A375 (cell line): ENCODE measurements at places on chromosomes 6 and 20. TPM values are rescaled to one million over a fixed set of nuclear protein-coding genes. Genes with fewer than 3 reads are reported as not detected.

Gene PREX1
- total RNA-seq, result 33.1 and 33.9 TPM in 2 replicates

Gene ADAM33
- total RNA-seq, result not detected in 2 replicates

Gene PHACTR1
- 0.23 and 0.61 TPM in 2 replicates for total RNA-seq

Gene ARMC12
- total RNA-seq, result 0.34 and 1.2 TPM in 2 replicates

Gene PRR18
- not detected in 2 replicates for total RNA-seq

Gene RAB32
- 16.7 and 17.7 TPM in 2 replicates for total RNA-seq

Gene OPN5
- not detected in 2 replicates for total RNA-seq

Gene ENPP1
- 1.4 and 1.8 TPM in 2 replicates for total RNA-seq
